ENCODE measurements at places on chromosomes 5 and 9.

- DNase-seq: peak; percentile 98
These were observed 38.9 kb downstream of the SLC35D2 start for GRCh38 chr9:96344458-96345180.

GRCh38 chr5:107553117-107553555, 117.6 kb downstream of the EFNA5 start:
- no peak for DNase-seq

DNA sequence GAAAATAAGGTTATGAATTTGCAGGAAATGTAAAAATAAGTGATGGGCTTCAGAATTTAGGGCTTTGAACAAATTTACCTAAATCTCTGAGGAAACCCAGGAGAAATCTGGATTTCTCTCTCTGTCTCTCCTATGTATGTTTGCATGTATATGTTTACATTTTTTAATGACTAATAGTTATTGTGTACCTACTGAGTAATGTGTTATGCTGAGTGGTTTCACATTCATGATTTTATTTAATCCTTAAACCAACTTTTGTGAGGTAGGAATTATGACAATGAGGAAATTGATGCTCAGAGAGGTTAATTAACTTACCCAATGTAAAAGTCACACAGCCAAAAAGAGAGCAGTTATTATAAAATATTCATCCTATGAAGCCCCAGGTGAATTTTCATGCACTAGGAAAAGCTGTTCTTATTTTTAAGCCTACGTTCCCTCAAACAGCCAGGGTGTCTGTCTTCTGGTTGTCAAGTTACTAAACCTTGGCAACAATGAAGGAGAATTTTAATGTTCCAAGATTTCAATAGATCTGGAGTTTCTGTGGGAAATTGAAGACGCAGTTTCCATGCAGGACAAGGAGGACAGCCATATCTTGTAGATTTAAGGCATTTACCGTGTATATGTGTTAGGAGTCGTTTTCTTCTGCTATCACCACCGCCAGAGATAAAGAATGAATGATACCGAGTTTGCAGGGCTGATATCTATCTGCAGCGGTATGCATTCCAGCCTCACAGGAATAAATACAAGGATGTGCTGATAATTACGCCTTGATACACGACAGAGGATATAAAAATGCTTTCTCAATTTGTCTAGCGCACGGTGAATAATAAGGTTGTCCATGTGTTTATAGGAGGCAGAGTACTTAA, 484.8 kb downstream of the ZSWIM6 start:
- DNase-seq: no peak

DNA sequence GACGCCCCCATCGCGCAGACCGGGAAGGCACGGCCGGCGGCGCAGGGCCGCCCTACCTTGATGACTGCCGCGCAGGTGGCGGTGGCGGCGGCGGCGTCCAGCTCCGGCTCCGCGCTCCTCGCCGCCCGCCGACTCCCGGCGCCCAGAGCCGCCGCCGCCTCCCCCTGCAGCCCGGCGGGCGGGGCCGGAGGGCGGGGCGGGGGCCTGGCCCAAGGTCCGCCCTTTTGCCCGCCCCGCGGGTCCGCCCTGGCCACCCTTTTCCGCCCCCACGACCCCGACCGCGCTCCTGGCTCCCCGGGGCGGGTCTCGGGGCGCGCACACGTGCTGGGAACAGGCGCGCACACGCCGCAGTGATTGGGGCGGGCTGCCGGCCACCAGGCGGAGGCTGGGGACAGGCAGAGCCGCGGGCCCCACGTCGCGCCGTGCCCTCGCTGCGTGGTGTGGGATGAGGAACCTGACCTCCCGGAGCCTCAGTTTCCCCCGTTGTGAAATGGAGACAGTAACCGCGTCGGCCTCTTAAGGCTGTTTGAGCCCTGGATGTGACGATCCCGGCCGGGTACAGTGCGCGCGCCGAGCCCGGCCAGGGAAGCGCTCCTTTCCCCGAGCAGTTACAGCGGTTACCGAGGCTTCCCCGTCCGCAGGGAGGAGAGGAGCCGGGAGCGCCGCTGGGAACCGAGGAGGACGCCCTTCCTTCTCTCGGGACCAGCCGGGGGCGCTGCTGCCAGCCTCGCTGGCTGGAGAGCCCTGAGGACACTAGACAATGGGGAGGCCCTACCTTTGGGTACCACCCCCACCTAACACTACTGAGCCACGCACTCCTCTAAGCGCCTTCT, at the start of gene CORO2A:
TSS of gene CORO2A (minus strand) at position 135 of the 833 bp plus-strand sequence. CDS start 34,977 bp downstream, outside the sequence.
- DNase-seq: peak; percentile 61

- peak; percentile 57 for DNase-seq
These were observed 2.8 kb downstream of the TICAM2 start for GRCh38 chr5:115599502-115599901.
